Activated CD8-positive, alpha-beta T cell treated with anti-CD3 and anti-CD28 coated beads, Interleukin-2, amount 10 ng/mL, durations not matched to agents 7 days and 5 days (primary cell): ENCODE measurements at places on chromosomes 12 and 14. TPM values are rescaled to one million over a fixed set of nuclear protein-coding genes. Genes with fewer than 3 reads are reported as not detected.

The COX8C gene
- not detected for total RNA-seq

The SELPLG gene
- 150 TPM for total RNA-seq

GRCh38 chr14:68473069-68473468, 319.8 kb downstream of the ZFP36L1 start:
- DNase-seq, result no peak

DNA sequence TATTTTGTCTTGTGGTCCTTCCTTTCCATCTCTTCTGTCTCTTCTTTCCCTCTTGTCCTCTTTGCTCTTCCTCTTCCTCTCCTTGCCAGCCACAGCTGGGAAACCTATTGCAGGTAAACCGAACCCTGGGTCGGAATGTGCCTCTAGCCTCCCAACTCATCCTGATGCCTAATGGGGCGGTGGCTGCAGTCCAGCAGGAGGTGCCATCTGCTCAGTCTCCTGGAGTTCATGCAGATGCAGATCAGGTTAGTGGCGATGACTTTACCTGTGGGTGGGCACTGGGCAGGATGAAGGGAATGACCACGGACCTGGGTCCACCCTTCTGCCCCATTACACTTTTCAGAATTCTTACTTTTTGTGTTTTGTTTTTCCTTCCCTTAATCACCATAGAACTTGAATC, 8.2 kb downstream of the PHC1 start:
- no peak for DNase-seq

DNA sequence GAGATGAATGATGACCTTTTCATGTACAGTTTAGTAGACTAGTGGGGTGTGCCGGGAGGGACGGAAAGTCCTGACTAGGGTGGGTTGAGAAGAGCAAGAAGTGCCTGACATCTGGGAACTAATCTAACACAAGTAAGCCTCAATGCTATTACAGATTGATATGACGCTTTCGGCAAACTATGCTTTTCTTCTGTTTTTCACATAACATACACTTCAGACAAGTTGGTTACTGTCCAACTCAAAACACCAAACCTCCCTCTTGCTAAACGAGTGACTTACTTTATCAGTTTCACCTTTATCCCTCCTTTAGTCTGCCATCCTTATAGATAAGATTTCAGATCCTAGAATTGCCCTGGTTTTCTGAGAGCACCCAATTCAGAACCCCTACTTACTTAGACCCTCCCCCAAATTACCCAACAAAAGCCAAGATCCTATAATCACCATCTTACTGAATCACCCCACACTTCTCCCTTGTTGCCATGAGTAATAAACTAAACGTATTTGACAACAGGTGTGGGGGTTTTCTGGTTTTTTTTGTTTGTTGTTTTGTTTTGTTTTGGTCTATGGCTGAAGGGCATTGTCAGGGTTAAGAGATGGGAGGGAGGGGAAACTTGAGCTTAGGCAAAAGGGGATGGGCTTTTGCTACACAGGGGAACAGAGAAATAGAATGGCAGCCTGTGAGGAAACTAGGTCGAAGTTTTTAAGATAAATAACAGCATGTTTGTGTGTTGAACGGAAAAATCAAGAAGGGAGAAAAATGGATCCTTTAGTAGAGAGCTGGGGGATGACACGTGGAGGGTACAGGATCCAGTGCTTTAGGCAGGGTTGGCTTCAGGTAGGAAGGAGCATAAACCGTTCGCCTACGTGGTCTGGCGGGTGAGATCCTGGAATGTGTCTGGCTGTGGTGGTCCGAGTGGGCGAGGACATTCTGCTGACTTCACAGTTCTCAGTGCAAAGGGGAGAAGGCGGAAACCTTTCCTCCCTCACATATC, 6.1 kb upstream of the PSMA3 start:
- no peak for DNase-seq

GRCh38 chr14:98138666-98139065, 1133.3 kb downstream of the BCL11B start:
- peak; percentile 81 for DNase-seq

GRCh38 chr14:58634406-58635090, 3.2 kb upstream of the DACT1 start:
- no peak for DNase-seq

DNA sequence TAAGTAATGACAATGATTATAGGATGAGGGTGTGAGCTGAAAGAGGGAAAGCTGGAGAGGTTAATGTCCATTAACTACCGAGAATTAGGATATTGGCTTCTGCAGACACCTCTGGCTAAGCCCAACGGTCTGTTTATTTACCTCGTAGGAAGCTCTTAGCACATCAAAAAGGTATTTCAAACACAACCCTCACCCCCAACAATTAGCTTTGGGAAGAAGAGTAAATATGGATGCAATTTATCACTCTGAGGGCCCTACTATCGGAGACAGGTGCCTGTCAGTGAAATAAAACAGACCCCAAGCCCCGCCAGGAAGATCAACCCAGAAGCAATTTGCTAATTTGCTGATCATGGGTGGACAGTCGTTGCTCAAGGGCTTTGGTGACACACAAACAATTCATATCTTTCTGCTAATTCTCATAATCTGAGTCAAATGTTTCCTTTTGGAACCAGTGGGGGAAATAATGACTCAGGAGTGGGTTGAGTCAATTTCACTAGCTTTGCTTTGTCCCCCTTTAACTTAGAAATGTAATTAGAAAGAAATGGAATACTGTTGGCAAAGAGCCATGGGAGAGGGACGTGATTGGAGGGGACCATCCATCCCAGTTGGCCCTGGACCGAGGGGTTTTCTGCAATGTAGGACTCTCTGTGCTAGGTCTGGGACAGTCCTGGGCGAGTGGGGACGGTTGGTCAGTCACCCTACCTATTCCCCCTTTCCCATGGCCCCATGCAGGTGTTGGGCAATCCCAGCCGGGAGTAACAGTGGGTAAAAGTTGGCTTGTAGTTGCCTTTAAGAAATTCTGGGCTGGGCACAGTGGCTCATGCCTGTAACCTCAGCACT, 99.1 kb upstream of the MED13L start:
- no peak for DNase-seq

DNA sequence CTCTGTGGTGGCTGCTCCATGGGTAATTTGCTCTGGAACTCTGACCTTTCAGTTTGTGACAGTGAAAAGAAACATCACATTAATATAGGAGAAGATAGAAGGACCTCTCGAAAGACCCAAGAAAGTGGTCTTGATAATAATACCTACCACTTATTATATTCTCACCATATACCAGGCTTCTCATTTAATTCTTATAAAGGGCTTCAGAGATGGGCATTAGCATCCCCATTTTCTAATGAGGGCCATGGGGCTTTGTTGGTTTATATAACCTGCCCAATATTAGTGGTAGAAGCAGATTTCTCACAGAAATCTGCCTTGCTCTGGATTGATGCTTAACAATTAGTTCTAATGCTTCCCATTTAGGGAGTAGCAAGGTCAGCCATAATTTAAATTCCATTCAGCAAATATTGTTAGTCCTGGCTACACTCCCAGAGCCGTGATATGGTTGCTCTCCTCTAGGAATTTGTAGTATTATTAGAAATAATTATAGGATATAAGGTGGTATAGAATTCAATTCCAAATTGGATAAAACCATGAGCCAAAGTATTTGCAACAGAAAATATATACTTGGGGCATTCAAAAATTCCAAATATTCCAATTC, 7.4 kb upstream of the AMIGO2 start:
- DNase-seq, result no peak
